Stimulated activated CD4-positive, alpha-beta T cell treated with anti-CD3 and anti-CD28 coated beads, TNF-alpha, amount 100 ng/mL, for 1 hour (primary cell): ENCODE measurements at places on chromosomes 7 and 10.

DNA sequence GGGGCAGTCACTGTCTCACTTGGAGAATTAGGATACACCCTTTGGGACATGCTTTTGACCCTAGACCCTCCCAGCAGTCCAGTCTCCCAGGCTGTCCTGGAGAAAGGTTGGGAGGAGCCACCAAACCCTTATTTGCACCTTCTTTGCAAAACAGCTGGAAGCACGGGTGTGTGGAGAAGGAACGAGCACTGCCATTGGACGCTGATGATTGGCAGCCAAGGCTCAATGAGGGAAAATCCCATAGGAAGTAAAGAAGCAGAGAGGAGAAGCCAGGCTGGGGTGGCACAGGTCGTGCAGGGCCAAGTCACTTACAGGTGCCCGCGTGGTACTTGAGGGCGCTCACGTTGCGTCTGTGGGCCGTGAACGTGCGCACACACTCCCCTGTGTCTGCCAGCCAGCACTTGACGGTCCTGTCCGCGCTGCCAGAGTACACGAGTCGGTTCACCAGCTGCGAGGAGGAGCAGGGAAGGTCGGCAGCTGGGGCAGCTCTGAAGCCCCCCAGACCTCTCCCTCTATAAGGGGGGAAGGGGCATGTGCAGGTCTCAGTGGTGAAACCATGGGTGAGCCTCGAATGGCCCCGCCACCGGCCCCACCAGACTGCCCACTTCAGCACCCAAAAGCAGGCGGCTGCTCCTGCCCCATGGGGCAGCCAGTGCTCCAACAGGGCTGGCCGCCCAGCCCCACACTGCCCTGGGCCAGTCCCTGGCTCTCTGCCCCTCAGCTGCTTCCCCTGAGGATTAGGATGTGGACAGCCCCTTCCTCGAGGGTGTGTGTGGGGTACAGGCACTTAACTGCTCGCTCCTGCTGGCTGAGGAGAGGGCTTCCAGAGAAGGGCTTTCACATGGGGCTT is 24.8 kb downstream of the WDR86 start:
- no peak for DNase-seq

- peak; percentile 31 for DNase-seq
Observed at GRCh38 chr10:101067356-101068083, 5.7 kb downstream of the KAZALD1 start.

DNA sequence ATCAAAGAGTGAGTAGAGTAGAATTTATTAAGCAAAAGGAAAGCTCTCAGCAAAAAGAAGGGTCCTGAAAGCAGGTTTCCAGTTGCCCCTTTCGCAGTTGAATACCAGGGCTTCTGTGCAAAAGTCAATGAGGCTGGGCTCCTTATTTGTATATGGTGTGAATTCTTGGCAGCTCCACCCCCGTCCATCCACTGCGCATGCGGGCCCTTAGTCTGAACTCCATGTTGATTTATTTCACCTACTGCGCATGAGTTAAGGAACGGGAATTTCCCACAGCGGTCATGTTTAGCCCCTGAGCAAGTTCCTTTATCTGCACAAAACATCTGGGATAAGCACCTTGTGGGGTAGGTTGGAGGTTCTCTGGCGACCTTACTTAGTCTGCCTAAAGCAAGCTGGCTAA is 325.6 kb downstream of the ZWINT start:
- no peak for DNase-seq

DNA sequence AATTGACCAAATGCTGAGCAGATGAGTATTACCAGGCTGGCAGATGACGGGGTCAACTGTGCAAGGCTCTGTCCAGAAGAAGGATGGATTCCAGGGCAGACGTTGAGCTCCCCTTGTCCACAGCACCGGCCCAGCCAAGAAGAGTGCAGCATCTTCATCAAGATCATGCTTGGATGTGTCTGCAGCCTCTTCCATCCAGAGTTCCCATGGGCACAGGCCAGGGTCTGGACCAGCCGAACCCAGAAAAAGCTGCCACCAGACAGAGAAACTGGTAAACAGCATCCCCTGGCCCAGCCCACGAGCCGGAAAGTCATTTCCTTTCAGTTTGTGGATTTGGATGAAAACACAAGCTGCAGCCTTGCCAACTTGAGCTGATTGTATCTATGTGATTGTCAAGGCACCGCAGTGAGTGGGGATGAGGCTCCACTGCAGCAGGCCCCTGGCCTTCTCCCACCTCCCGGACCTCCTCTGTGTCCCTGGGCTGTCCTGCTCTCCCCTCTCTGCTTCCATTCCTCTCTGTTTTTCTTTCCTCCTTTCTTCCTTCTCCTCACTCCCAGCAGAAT is 321.8 kb downstream of the TCERG1L start:
- DNase-seq: no peak

- DNase-seq: no peak
Observed at GRCh38 chr7:1232103-1232466, 587 bp upstream of the UNCX start.

GRCh38 chr7:27163288-27164044 is 1.9 kb downstream of the HOXA9 start:
- DNase-seq: no peak
